ENCODE measurements at places on chromosomes 4 and X.

GRCh38 chr4:836750-837301 lies 10.9 kb upstream of the CPLX1 start:
- no peak for DNase-seq

DNA sequence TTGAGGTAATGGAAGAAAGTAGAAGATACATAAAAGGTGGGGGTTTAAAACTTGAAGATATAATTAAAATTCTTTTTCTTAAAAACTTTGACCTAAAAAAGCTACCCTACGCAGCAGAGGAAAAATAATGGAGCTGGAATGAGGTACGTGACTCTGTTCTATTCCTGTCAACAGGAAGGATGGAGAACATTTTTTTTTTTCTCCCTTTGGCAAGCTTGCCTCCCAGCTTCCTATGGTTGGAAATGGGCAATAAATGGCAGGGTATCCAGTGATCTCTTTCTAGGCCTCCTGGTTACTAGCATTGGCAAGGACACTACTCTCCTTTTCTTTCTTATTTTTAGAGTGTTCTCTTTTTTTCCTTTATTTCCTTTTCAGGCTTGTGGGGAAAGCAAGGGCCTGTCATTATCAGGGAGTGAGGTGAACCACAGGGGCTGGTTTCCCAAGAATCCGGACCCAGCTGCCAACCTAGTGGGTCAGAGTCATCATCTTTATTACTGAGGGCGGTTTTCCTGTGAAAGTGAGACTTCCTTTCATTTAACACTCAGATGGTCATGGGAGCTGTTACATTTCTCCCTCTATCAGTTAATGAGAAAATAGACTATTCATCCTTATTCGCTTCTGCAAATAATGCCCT lies 224.6 kb downstream of the SPRY1 start:
- DNase-seq, result no peak

DNA sequence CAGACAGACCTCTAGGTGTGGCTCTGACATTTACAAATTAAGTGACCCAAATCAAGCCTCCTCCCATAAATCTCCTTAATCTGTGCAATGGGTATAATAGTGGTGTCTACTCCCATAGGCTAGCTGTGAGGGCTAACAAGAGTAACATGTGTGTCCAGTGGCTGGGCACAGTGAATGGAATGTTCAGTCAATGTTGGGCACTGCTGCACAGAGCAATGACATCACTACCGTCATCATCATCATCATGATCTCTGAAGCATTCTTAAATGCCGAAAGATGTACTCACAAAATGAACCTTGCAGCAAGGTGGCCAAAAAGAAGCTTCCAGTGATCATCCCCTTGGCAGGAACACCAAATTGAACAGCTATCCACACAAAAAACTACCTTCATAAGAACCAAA lies 43.5 kb downstream of the CHRNA9 start:
- DNase-seq, result no peak

- no peak for DNase-seq
Measured at GRCh38 chr4:139973015-139973414, 181.0 kb downstream of the MAML3 start.

GRCh38 chr4:186846426-186846825 lies 122.8 kb upstream of the FAT1 start:
- no peak for DNase-seq

- DNase-seq, result no peak
Measured at GRCh38 chrX:34918856-34919255, 23.7 kb upstream of the FAM47B start.

GRCh38 chr4:139144911-139145551 lies 32.0 kb downstream of the ELF2 start:
- no peak for DNase-seq

- DNase-seq, result peak; percentile 63
Measured at GRCh38 chrX:40096395-40097091, 1.2 kb downstream of the BCOR start.

GRCh38 chr4:102819588-102820365 lies 7.6 kb downstream of the UBE2D3 start:
- DNase-seq, result peak; percentile 58

- no peak for DNase-seq
Measured at GRCh38 chr4:10183462-10183861, 66.9 kb upstream of the WDR1 start.

DNA sequence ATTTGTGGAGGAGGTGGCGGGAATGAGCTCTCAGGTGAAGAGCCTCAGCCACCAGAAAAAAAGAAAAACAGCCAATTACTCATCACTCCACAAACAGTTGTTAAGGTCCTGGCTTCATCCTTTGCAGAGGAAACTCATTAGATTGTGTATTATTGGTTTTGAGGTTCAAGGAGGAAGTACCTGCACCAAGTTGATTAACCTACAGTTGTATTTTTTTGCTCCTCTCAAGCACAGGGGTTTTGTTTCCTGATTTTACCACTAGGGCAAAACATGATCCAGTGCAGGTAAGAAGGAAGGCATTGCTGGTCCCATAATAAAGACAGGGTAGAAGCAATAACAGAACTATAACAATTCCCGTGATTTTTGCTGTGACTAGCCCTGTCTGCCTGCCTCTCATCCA lies 84.0 kb upstream of the QRFPR start:
- no peak for DNase-seq

Data from CD4-positive, alpha-beta T cell treated with Interleukin-2 at 100 ng/mL for 4 hours (primary cell).